GM04504 (cell line): ENCODE measurements at places on chromosomes 3 and 15.

DNA sequence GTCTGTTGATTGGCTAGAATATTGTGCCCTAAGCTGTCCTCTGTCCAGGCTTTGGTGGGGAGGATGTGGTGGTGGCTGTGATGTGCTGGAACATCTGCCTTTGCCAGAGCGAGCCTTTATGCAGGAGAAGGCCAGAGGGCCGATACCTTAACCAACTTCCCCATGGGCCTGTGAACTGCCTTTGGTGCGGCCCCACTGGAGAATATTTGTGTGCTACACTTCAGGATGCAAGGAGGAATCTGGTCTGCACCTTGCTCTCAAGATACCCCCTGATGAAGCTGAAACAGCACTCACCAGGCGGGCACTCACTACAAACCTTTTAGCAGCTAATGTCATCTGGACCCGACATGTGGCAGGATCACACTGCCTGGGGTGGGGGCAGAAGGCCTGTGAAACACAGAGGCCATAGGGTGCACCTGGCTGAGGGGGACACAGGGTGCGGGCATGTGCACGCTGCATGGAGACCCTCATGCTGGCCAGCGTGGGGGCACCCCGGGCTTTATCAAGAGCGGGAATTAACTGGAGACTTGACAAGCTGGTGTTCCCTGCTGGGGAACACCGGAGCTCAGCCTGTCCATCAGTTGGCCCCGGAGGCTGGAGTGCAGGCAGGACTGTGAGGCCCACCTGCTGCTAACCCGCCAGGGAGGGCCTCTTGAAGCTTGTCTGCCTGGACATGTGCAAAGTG, 16.4 kb downstream of the PRR23E start:
- DNase-seq = no peak

GRCh38 chr15:69357773-69358771, 56.1 kb upstream of the KIF23 start:
- DNase-seq = peak; percentile 32

- no peak for DNase-seq
Measured at GRCh38 chr15:84734794-84735479, 13.5 kb upstream of the ZNF592 start.

DNA sequence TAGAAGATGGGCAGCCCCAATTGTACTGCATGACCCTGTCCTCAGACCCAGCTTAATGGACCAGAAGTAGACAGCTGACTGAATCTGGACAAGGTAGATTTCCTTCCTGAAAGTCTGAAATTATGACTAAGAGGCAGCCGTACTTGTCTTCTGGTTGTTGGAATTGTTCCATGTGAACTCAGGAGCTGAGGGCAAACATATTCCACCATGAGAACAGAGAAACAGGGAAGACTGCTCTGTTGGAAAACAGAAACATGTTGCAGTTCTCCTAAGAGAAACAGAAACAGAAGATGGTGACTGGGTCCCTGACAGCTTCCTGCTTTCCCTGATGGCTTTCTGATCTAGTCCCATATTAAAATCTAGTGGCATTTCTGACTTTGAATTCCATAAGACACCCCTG, 24.1 kb downstream of the POPDC2 start:
- no peak for DNase-seq

GRCh38 chr3:114571363-114571762, 277.5 kb downstream of the TIGIT start:
- no peak for DNase-seq

DNA sequence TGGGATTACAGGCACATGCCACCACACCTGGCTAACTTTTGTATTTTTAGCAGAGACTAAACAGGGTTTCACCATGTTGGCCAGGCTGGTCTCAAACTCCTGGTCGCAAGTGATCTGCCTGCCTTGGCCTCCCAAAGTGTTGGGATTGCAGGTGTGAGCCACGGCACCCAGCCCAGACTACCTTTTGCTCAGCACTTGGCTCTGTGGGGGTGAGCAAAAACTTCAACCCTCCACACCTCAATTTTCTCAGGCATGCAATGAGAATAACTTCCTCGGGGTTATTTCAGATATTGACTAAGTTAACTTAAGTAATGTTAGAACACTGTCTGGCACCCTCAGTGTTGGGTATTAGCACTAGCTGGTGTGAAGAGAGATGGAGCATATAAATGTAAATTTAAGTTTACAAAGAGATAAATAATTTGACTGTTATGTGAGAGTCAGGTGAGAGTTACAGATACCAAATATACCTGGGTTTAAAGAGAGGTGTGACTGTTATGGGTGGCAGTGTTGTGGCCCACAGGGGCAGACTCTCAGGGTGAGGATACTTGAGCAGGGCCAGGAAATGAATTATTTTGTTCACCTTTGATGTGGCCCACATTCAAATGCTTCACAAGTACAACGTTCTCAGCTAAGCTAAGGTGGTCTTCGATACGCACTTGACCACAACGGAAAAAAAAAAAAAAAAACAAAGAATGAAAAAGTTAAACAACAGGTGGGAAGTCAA, 29.0 kb downstream of the CPOX start:
- DNase-seq = no peak
